Endodermal cell (in vitro differentiated cells): ENCODE measurements at places on chromosomes 3 and 15. TPM values are rescaled to one million over a fixed set of nuclear protein-coding genes. Genes with fewer than 3 reads are reported as not detected.

Gene PARP15
- total RNA-seq: 0.21 to 0.44 TPM (median 0.29 TPM) in 3 replicates

Gene SEMA3G
- 8.4 and 8.6 TPM in 2 replicates for total RNA-seq

Gene GALNT15
- not detected in 2 replicates for total RNA-seq

Gene SLC6A20
- 1.5 TPM in 2 replicates for total RNA-seq

Gene PCLAF
- 28.9 and 34.2 TPM in 2 replicates for total RNA-seq

Gene ALG1L2
- 5.1 to 8.5 TPM (median 5.2 TPM) in 3 replicates for total RNA-seq

Gene CRTC3
- 12.5 and 17.3 TPM in 2 replicates for total RNA-seq

Gene CFAP44
- total RNA-seq: 0.66 to 1.7 TPM (median 1.1 TPM) in 3 replicates

Gene MOBP
- total RNA-seq: 0.92 to 2.6 TPM (median 2.1 TPM) in 3 replicates

Gene FOXB1
- total RNA-seq: 0.73 and 1.7 TPM in 2 replicates

Gene SMAD6
- total RNA-seq: 150 to 223 TPM (median 213 TPM) in 3 replicates

Gene IMPG2
- 0.07 to 0.21 TPM (median 0.18 TPM) in 3 replicates for total RNA-seq
